WERI-Rb-1 (cell line): ENCODE measurements at places on chromosomes 6 and 20.

DNA sequence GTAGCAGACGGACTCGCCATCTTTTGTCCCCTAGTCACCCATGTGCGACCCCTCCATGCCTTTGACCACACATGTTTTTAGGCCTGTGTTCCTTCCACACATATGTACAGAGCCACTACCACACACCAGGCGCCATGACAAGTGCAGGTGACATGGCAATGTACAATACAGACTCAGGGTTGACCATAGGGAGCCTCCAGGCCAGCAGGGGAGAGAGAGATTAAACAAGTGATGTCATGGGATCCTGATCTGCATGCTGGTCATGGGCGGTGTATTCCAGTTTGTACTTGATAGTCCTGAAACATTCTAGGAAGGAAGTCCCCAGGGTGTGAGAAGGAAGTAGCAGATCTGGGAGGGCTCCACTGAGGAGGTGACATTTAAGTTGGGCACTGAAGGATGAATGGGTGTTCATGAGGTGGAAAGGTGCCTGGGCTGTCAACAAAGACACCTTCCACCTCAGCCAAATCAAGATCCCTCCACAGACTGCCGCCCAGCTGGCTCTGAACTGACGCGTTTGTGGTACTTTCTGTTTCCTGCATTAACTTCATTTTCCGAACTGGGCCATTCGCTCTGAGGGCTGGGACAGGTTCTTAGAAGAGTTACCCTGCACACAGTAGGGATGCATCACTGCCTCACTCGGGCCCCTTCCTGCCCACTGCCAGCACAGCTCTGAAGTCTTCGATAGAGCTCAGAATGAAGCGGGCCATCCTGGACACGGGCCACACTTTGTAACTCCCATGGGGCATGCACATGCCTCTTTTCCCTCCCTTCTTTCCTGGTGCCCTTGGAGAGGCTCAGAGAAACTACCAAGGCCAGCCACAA lies 94.0 kb downstream of the NOL4L start:
- DNase-seq = no peak

GRCh38 chr6:26554697-26555504 lies 16.7 kb downstream of the HMGN4 start:
- no peak for DNase-seq

DNA sequence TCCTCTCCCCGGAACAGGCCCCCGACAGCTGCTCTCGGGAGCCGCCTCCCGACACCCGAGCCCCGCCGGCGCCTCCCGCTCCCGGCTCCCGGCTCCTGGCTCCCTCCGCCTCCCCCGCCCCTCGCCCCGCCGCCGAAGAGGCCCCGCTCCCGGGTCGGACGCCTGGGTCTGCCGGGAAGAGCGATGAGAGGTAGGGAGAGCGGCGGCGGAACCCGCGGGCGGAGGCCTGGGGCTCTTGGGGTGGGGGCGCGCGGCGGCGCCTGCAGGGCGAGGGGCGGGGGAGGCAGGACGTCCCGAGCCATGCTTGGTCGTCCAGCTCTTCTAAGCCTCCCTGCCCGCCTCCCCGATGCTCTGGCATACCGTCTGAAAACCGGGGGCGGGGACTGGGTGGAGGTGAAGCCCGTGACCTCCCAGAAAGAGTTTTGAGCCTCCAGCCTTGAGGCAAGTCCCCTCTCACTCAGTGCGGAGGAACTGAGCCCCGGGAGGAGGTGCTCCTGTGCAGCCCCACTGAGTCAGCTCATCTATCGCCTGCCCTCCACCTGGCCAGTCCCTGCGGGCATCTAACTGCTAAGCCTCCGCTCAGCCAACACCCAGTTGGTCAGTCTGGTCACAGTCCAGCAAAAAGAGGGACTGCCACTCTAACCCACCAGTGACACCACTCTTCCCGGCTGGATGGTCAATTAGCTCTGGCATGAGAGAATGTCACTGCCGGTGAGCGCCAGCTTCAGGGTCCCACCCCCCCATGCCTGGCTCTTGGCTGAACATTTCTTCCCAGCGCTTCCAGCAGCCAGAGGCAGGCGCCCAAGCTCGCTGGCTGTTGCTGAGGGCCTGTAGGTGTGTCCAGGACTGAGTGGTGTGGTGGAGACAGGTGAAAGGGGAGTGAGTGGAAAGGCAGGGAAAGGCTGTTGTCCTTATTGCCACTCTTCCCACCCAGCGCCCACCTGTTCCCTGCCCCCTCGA lies 482 bp downstream of the DDR1 start:
- peak; percentile 72 for DNase-seq

- DNase-seq = peak; percentile 66
These were observed 16.1 kb upstream of the SIRPB2 start for GRCh38 chr20:1507276-1507675.

DNA sequence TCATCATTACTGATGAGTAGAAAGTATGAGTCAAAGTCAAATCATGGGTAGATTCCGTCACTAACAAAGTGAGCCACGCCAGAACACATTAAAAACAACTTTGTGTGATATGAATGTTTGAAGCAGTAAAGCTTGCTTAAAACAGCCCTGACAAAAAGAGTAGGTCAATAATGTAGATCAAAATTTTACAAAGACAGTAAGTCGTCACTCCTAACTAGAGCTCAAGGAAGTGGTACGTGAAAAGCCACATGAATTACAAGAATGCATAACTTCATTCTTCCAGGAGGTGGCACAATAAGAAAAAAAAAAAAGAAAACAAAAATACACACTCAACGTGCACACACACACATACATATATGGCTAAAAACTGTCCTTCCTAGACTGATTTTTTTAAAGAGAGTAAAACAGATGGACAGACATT lies 69.9 kb downstream of the HACE1 start:
- no peak for DNase-seq

DNA sequence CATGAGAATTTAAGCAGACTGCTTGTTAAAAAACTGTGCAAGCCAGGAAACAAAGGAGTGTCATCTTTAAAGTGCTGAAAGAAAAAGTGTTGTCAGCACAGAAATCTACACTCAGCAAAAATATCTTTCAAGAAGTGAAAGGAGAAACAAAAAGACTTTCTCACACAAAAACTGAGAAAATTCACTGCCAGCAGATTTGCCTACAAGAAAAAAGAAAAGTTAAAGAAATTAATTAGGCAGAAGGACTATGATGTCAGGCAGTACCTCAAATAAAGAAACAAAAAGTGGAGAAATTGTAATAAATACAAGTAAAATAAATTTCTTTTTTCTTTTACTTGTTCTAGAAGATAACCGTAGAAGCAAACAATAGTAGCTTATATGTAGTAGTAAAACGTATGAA lies 171.6 kb upstream of the CEP162 start:
- DNase-seq = no peak

GRCh38 chr20:535958-536357 lies 7.6 kb downstream of the CSNK2A1 start:
- no peak for DNase-seq

GRCh38 chr6:33696548-33697518 lies 14.7 kb downstream of the UQCC2 start:
- DNase-seq = peak; percentile 79

DNA sequence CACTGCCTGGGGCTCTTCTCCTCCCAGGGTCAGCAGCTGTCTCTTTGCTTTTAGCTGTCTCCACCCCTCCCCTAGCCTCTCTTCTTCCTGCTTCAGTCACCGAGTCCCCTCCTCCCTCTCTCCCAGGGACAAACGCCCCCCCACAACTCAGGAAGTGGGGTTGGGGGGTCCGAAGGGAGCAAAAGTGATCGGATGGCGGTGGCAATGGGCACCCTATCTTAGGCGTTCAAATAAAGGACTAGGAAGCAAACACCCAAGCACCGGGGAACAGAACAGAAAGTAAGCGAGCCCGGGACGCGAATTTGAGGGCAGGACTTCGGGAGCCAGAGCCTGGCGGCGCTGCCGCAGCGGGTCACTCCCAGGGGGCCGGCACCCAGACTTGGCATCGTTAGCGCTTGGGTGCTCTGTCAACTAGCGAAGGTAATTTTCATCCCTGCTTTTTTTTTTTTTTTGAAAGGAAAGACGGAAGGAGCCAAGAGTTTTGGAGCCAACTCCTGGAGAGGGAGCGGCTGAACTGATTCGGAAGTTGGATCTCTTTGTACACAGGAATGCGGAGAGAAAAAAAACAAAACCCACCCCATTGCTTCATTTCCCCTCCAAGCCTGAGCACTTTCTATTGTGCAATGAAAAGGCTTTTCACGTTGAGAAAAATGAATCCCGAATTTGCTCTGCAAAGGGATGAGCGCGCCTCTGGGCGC lies 815 bp upstream of the ITPR3 start:
- peak; percentile 65 for DNase-seq

DNA sequence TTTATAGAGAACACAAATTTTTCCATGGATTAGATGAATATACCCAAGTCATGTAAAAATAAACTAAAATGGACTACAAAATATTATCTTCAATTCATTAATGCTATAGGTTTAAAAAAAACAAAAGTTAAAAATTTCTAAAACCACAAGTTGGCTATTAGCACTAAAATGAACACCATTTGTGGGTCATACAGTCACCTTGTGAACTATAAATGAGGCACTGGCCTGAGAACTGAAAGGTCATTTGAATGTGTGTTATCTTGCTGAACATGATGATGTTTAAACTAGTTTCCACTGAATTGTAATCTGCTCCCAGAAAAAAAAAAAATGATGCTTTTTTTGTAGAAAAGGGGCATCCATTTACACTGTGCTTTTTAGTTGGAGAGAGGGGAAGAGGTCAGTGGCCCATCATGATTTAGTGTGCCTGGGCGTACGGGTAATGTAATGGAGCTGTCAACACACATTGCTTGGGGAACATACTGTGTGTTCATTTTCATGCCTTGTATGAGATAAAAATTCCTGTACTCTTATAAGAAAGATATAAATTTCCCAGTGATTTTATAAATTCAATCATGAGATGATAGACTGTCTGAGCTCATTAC lies 96.6 kb upstream of the FKBP1C start:
- no peak for DNase-seq

DNA sequence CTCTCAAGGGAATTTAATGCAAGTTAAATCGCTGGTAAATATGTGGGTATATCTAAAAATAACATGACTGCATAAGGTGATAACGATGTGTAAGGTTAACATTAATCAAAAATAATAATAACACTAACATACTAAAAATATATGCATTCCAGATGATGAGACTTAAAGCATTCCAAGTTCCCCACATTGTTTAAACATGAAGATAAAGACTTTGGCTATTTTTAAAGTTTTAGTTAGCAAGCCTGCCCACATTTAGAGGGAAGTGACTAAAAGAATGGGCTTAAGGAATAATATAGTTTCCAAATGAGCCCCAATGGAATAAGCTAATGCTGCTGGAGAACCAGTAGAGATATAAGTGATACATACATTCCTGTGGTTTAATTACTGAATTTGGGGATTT lies 941.3 kb downstream of the TBC1D32 start:
- no peak for DNase-seq

GRCh38 chr6:834190-834589 lies 141.3 kb upstream of the EXOC2 start:
- DNase-seq = no peak

DNA sequence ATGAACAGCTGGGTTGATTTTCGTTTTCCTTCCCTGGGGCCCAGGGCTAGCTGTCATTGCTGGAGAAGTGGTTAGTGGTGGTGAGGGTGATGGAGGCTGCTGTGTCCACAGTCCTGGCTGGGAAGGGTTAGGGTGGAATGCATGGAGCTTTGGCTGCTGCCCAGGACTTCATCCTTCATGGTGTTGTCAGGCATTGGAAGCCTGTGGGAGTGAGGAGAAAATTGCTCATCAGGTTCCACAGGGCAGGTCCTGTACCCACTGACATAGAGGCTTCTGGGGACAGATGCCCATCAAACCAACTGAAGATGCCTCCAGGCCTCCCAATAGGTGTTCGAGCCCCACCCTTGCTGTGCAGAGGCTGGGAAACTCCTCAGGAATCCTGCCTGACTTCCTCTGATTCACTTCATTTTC lies 262.4 kb upstream of the SUPT3H start:
- DNase-seq = no peak

- DNase-seq = no peak
These were observed 37.4 kb upstream of the SNRPB2 start for GRCh38 chr20:16692442-16692841.

- DNase-seq = no peak
These were observed 332.9 kb downstream of the COL12A1 start for GRCh38 chr6:74872754-74873476.

- no peak for DNase-seq
These were observed 169.2 kb downstream of the DTNBP1 start for GRCh38 chr6:15493437-15494168.

GRCh38 chr6:82129797-82130196 lies 117.7 kb downstream of the IBTK start:
- DNase-seq = no peak

- DNase-seq = no peak
These were observed 387.1 kb upstream of the JARID2 start for GRCh38 chr6:14858808-14859207.

GRCh38 chr20:54219751-54220426 lies 12.0 kb downstream of the PFDN4 start:
- no peak for DNase-seq

- DNase-seq = no peak
These were observed 49.5 kb downstream of the SRC start for GRCh38 chr20:37395410-37395797.

DNA sequence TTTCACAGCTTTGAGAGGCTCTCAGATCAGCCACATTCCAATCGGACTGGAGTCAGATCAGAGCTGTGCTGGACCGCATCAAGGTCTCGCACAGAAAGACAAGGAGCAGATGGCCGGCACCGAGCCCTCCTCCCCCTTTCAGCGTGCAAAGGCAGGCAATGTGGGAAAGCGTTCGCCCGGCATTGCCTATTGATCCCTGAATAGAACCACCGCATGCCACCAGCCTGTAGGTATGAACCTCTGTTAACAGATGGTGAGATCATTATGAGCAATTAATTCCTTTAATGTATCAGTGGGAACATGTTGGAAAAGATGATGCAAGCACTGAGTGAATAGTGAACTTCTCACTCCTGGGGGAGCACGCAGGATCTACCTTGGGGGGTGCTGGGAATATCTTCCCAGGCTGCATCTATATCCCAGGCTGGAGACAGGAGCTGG lies 117.5 kb upstream of the ID4 start:
- peak; percentile 99 for DNase-seq

GRCh38 chr6:136728033-136728939 lies 64.0 kb downstream of the MAP3K5 start:
- no peak for DNase-seq

- DNase-seq = no peak
These were observed 42.1 kb downstream of the SPACA1 start for GRCh38 chr6:88089708-88090107.

GRCh38 chr20:1430004-1430451 lies 36.6 kb downstream of the NSFL1C start:
- DNase-seq = no peak

- no peak for DNase-seq
These were observed 45.3 kb downstream of the SLC2A12 start for GRCh38 chr6:134007077-134007476.

GRCh38 chr6:56370561-56371211 lies 123.3 kb upstream of the COL21A1 start:
- no peak for DNase-seq

- no peak for DNase-seq
These were observed 46.9 kb downstream of the JAG1 start for GRCh38 chr20:10626896-10627295.

DNA sequence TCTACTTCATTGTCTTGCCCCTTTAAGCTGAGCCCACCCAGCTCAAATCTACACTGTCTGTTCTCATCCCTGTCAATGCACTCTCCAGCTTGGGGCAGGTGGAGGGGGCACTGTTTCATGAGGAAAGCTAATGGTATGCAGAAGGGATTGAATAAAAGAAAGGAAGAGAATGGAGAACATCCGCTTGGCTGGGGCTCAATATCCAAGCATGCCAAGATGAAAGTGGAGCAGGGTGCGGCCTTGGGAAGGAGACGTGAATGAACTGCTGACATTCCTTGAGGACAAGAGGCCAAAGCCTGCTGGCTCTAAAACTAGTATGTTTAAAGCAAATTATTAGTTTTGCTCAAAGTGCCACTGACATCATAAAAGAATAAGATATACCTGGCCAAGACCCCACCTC lies 24.2 kb downstream of the AKAP12 start:
- DNase-seq = no peak
